Stimulated activated CD4-positive, alpha-beta T cell treated with anti-CD3 and anti-CD28 coated beads, Interleukin-2, amount 100 ng/mL, for 24 hours (primary cell): ENCODE measurements at places on chromosomes 16 and 17.

DNA sequence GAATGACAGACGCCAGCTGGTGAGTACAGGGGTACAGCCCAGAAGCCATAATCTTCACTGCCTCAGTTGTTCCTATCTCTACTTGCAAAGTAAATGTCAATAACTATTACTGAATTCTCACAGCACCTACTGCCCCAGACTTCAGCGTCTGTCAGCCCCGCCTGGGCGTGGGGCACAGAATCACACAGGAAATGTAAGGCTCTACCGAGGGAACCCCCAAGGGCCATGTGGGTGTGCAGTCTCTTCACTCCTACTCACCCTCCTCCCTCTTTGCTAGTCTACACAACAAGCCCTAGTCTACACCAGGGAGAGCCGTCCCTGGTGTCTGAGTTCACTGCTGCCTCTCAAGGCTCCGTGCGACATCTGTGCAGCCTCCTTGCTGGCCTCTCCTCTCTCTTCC, 4.5 kb downstream of the NPTX1 start:
- no peak for DNase-seq

- DNase-seq: no peak
Measured at GRCh38 chr17:700504-701094, 14.0 kb downstream of the VPS53 start.

DNA sequence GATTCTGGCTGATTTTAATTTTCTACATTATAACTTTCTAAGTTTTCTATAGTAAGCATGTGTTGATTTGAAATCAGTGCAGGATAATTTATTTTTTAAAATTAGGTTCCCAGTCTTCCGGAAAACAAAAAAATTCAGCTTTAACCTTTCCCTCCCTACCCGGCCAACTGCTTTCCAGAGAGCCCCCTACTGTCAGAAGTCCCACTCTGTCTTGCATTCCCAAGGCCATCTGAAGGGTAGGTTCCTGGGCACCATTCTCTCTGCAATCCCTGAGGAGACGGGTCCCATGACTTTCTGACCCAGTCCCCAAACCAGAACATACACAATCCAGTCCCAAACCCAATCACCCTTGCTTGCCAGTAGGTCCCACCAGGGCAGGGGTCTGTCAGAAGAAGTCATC, 200.3 kb downstream of the CYLD start:
- no peak for DNase-seq

DNA sequence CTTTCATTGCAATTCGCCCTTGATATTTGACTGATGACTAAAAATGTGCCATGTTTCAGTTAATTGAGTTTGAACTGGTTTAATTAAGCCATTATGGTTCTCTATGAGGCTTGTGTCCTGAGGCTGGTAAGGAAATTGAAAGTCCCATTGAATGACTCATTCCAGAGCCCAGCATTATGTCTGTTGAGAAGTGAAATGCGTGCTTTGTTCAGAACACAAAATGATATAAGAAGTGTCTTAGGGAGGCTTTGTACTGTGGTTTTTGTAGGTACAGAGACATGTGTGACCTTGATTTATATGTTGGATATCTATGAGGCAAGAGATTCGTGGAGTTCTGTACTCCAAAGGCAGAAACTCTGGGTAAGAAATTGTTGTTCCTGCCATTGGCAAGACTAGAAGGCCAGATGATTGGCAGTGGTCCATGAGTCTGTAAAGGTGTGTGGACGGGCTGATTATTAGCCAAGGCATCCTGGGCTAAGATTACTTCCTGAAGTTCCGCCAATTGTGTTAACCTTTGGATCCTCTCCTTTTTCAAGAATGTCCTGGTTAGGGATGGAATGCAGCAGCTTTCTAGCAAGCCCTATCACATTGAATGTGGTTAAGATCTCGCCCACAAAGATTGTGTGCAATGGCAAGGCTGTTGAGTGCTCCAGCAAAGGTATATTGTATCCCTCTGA, 103.7 kb downstream of the NPIPB5 start:
- DNase-seq: no peak

DNA sequence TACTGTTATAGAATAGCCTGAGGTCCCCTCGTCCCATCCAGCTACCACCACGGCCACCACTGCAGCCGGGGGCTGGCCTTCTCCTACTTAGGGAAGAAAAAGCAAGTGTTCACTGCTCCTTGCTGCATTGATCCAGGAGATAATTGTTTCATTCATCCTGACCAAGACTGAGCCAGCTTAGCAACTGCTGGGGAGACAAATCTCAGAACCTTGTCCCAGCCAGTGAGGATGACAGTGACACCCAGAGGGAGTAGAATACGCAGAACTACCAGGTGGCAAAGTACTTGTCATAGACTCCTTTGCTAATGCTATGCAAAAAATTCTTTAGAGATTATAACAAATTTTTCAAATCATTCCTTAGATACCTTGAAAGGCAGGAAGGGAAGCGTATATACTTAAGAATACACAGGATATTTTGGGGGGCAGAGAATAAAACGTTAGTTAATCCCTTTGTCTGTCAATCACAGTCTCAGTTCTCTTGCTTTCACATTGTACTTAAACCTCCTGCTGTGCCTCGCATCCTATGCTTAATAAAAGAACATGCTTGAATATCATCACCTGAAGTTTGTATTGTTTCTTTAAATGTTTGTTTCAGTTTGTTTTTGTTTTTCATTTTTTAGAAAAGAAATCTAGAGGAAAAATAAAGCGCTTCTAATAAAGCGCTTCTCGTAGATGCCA, 388.3 kb downstream of the MAF start:
- no peak for DNase-seq

GRCh38 chr17:31413874-31414549, 22.5 kb downstream of the RAB11FIP4 start:
- DNase-seq: no peak

DNA sequence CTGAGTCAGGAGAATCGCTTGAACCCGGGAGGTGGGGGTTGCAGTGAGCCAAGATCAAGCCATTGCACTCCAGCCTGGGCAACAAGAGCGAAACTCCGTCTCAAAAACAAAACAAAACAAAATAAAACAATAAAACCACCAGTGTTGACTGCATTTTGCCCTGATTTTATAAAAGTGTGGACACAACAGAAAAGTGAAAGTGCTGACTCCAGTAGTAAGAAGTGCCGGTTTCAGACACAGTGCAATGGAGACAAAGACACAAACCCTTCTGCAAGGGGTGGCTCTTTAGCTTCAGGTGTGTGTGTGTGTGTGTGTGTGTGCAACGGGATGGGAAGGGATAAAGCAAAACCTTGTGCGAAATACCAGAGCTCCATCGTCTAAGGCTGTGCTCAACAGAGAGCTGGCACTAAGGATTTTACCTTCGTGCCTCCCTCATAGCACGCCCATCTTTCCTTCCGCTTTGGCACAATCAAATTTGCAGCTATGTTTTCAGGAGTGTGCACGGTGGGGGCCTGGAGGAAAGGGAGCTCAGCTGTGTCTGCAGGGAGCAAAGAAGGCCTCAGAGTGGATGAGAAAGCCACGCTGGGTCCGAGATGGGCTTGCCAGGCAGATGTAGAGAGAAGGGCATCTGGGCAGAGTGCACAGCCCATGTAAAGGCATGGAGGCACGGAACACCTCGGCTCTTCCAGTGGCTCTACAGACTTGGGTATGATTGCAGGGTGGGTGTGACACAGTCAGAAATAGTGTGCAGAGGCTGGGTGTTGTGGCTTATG, 15.5 kb downstream of the MXRA7 start:
- DNase-seq: no peak

- DNase-seq: no peak
Measured at GRCh38 chr16:3304370-3304769, 860 bp downstream of the TIGD7 start.

- DNase-seq: no peak
Measured at GRCh38 chr16:35196313-35196712, 1736.9 kb downstream of the TP53TG3F start.

DNA sequence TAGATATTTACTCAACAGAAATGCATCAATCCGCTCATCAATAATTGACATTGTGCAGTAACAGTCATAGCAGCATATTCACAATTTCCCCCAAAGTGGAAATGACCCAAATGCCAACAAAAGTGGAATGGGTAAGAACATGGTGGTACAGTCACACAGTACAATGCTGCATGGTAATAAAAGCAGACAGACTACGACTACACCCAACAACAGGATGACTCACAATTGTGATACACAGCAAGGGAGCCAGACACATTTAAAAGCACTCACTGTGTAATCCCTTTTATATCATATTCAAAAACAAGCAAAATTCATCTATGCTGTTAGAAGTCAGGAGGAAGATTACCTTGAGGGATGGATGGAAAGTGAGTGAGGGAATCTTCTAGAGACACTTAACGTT, 76.5 kb upstream of the NUDT7 start:
- no peak for DNase-seq

GRCh38 chr16:87311387-87311786, 5.8 kb downstream of the C16orf95 start:
- no peak for DNase-seq

- no peak for DNase-seq
Measured at GRCh38 chr17:72282439-72283029, 161.7 kb downstream of the SOX9 start.

- no peak for DNase-seq
Measured at GRCh38 chr17:8141045-8141444, 11.2 kb downstream of the PER1 start.

DNA sequence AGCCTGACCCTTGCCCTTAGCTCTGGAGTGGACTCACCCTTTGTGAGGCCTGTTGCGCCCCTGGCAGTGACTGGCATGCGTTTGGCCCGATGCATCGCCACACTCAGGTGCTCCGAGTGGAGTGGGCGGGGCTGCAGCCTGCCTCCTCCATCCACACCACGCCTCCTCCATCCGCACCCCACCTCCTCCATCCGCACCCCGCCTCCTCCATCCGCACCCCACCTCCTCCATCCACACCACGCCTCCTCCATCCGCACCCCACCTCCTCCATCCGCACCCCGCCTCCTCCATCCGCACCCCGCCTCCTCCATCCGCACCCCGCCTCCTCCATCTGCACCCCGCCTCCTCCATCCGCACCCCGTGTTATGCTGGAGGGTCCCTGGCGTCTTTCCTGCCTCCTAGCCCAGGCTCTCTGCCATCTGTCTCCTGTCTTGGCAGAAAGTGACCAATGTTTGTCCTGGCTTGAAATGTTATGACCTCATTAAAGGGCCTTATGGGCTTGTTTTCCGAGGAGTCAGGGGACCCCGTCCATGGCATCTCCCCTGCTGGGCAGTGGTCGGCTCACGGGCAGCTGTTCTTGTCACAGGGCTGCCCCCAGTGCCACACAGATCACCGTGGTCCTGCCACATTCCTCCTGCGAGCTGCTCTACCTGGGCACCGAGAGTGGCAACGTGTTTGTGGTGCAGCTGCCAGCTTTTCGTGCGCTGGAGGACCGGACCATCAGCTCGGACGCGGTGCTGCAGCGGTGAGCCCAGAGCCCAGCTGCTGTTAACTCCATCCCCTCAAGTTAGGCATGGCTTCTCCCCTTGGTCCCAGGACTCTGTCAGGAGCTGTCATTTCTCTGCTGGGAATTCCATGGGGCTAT, 28.7 kb upstream of the MYO15B start:
- DNase-seq: no peak

GRCh38 chr17:59167571-59168001, 12.0 kb downstream of the PRR11 start:
- no peak for DNase-seq

GRCh38 chr17:67491681-67492024, 114.6 kb downstream of the PITPNC1 start:
- no peak for DNase-seq

DNA sequence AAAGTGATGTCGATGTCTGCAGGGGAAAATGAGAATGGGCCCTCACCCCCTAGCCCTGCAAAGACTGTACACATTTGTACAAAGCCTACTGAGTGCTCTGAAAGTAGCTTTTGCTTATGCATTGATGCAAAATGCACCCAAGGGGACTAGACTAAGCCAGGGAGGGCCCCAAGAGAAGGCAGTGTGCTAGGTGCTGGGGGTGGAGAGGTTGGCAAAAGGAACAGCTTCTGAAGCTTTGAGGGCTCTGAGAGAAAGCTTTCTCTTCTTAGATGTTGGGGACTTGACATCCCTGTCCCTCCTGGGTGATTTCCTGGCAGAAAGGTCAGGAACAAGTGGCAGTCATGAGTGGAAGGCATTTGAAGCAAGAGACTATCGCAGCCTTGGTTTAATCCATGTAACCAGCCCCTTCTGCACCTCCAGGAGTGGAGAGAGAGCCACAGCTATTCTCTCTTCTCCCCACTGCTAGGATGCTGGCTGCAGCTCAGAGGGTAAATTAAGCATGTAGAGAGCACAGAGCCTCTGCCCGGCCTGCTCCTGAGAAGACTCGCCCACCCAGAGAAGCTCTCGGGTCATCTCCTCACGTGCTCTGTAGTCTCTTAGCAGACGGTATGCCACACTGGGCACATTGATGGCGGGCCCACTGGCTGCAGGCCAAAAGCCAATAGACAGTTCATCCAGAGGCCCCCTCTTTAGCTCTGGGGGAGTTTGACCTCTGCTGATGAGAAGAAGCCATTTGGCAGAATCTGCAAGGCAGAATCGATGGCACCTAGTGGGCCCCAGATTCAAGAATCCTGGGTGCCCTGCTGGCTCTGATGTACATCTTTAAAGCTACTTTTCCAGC, 221.4 kb downstream of the MSI2 start:
- no peak for DNase-seq

DNA sequence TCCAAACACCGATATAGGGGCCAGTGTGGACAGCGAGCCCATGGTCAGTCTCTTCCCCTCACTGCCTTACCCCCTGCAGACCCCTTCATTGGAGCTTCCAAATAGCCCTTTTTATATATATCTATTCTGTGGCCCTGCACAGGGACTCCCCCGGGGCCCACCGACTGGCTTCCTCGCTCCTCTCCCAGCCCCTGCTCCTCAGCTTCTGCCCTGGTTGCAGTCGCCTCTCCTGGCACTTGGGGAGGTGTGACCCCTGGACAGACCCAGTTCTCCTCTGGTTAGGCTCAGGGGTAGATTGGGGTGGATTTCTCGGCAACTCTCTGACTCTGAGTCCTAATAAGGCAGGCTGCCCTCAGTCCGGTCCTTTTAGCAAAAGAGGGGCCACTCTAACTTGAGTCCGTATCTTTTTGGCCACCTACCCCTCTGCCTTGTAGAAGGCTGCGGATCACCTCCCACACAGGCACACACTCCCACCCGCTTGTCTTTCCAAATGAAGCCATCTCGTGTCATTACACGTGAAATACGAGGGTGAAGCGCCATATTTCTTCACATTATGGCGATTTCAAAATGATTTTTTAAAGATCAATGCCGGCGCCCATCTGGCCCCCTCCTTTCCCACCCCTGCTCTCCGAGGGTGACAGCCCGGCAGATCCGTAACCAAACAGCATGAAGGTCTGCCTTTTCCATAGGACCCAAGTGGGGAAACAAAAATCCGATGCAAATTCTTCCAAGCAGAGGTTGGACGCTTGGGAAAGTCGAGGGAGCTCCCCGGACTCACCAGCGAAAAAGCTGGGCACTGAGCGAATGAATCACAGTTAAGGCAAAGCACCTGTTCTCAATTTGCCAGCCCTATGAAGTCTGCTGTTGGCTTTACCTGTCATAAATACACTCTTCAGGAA, 1.7 kb upstream of the HOXB9 start:
- no peak for DNase-seq
